ENCODE measurements at places on chromosomes 5 and 9.
A peak's percentile ranks its signal among the peaks of the same experiment; 100 is the strongest.

DNA sequence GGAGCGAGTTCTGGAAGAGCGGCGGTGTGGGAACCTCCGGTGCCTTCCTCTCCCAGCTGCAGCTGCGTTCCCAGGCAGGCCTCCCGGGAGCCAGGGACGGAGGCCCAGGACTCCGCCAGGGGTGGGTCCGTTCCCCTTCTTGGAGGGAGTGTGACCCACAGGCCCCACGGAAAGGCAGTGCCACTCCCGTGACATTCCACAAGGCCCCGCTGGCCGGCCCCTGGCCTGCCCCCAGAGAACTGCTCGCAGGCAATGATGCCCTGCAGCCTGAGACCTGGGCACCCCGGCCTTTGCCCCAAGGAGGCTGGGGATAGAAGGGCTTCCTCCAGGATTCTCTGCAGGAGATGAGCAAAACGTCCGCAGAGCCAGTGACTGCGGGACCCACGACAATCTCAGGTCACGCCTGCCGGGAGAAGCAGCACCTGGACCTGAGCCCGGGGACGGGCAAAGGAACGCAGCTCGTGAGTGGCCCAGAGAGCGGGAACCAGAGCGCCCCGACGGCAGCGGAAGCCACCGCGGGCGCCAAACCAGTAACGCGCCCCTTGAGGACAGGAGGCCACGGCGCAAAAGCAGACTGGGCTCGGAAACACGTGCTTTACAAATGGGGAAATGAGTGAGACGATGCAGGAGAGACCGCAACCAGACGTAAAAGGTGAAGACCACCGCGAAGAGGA, 9.3 kb downstream of the OBP2B start:
- DNase-seq, result no peak

GRCh38 chr5:61625137-61625561, 293.1 kb downstream of the ZSWIM6 start:
- no peak for DNase-seq

- no peak for DNase-seq
These were observed 1.9 kb upstream of the SLC44A1 start for GRCh38 chr9:105242557-105242956.

DNA sequence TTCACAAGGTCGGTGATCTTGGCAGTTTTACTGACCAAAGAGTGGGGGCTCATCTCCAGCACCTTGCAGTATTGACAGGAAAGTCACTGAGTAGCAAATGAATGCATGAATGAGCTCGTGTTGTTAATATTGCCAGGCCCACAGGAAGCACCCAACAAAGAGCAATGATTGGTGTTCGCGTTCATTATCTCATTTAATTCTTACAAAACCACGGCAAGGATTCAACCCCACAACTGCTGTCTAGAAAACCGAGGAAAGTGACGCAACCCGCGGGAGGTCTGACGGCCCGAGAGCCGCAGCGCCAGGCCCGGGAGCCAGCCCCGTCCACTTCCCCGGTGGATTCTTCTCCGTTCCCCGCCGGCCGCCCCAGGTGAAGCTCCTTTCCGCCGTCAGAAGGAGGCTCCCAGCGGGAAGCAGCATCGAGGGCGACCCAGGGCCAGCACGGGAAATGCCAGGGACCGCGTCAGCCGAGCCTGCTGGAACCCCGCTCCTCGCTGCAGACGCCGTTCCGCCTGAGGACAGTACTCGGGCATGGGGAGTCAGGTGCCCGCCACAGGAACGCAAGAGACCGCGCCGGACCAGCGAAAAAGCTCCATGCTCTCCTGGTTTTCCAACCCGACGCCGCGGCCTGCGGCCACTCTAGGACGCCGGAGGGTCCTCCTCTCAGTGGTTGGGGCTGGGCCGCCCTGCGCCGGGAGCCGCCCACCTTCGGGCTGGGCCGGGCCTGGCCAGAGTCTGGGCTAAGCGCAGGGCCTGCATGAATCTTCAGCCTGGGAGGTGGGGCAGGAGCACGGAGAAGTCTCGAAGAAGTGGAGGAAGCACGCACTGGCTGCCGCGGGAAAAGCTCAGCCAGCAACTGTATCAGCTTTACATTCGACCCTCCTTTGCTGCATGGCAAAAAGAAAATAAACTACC, 19.8 kb upstream of the FER start:
- peak; percentile 85 for DNase-seq

DNA sequence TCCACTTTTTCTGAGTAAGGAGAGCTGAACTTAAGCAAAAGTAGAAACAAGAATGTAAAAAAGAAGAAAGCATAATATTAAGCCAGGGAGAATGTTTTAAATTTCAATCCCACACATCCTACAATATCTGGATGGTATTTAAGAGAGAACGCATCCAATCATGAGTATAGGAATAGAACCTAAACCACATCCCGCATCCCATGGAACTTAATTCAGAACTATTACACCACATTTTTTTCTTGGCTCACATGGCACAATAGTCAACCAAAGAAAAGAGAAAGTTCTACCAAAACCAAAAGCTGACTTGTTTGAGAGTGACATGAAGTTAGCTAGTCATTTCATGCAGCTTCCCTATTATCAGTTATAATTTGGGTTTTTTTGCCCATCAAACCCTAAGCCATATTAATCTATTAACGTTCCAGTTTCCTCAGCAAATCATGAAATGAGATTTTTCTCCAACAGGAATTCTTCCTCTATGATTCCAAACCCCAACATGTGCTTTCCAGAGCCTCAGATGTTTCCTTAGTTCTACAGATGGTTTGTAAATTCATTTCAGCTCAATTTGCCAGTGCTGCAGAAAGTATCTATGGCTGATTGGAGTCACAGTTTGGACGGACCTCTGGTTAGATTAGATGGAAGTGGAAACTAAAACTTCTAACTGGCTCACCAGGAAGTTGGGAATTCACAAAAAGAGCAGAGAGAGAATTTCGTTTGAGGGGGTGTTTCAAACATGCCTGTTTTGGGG, 22.5 kb downstream of the ADAMTSL1 start:
- DNase-seq, result no peak

DNA sequence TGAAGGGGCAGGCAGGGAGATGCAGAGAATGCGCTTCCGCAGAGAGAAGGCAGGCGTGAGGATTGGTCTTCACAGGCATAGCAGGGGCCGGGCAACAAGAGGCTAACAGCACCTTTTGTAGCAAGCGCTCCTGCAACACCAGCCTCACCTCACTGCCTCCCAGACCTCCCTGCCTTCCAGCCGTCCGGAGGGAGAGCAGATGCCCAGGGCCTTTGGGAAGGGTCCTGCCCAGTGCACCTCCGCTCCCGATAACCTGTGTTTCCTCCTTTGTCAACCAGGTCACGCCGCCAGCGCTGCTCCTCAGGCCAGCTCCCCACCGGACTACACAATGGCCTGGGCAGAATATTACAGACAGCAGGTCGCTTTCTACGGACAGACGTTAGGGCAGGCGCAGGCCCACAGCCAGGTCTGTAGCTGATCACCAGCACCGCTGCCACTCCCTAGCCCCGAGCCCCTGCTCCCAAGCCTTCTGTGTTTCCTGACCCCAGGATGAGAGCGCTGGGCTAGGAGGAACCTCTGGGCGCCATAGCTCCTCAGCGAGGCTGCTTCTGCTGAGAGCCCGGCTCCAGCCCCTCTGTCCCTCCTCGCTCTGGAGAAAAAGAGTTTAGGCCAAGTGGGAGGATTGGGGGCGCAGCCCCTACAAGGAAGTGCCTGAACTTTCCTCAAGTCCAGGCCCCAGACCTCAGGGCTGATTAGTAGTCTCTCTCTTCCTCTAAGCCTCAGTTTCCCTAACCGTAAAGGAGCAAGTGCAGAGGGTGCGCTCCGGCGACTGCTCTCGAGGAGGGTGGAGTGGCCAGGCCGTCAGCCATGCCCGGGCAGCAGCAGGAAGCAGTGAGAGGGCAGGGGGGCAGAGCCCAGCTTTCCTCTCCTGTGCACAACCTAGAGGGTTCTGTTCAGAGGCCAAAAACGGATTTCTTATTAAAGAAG, 28.4 kb upstream of the PRDM12 start:
- DNase-seq, result no peak

DNA sequence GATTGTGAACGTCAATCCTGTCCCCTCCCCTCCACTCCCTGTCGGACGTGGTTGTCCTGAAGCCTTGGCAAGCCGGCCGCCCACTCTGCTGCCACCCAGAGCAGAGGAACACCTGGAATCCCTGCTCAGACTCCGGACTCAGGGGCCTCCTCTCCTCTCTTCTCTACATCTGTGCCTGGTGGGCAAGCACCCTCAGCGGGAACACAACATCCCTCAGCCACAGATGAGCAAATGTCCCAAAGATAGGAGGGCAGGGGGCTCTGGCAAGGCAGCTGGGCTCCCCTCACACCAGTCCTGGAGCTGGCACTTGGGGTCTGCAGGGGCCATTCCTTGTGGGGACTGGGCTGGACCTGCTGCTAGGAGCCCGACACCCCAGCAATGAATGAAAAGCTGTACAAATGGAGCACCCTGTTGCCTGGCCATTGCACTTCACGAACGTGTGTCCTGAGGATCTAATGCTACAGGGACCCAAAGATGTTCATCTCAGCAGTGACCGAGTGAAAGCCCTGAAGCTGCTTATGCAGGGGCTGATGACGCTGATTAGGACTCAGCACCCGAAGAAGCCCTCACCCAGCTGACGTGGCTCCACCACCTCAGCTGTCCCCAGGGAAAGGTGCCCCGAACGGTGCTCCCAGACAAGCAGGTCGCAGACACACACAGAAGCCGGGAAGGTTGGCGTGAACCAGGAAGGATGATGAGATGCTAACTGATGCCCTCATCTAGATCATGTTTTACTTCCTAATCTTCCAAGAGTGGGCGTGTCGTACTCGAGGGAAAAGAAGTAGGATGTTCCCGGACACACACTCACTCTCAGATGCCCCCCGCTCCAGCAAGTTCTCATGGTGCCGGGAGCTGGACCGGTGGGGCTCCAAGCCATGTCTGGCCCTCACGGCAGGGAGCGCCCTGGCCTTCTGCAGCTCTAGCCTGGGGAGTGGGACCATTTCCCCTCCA, 177.0 kb upstream of the PPP1R26 start:
- DNase-seq, result no peak

- no peak for DNase-seq
These were observed 17.4 kb upstream of the PITX1 start for GRCh38 chr5:135051399-135051798.

- DNase-seq, result no peak
These were observed 31.1 kb downstream of the PTTG1 start for GRCh38 chr5:160452795-160453194.

DNA sequence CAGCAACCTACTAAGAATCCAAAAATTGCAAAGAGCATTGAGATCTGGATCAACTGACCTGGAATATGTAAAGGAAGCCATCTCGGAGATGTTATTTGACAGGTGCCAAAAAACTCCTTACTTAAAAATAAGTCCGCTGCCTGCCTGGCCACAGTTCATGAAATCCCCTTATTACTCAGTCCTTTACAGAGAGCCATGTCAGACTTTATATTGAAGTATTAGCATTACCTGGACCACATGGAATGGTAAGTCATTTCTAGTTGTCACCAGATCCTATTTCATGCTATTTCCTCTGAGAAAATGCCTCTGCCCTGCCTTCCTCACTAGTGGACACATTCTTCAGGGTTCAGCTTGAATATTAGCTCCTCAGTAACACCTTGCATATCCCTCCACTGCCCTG, 115.7 kb downstream of the DEPDC1B start:
- DNase-seq, result no peak

All from kidney glomerular epithelial cell (primary cell).